ENCODE measurements at places on chromosomes 16 and 17. TPM values are rescaled to one million over a fixed set of nuclear protein-coding genes. Genes with fewer than 3 reads are reported as not detected.

The TMEM88 gene
- total RNA-seq: 0.96 TPM

The PRSS33 gene
- not detected for total RNA-seq

The CES5A gene
- not detected for total RNA-seq

The UNC13D gene
- total RNA-seq: 4.3 TPM

The GAS7 gene
- total RNA-seq: 0.49 TPM

The PRSS21 gene
- 0.39 TPM for total RNA-seq

The PRDM7 gene
- 0.03 TPM for total RNA-seq

The CSH1 gene
- not detected for total RNA-seq

The ZFP3 gene
- total RNA-seq: 0.89 TPM

The ENGASE gene
- 23.9 TPM for total RNA-seq

The OR3A2 gene
- total RNA-seq: not detected

The ACSM2A gene
- not detected for total RNA-seq

The C17orf50 gene
- total RNA-seq: 0.24 TPM

The WFIKKN1 gene
- total RNA-seq: 0.23 TPM

The CCDC200 gene
- not detected for total RNA-seq

The SULT1A1 gene
- 5.3 TPM for total RNA-seq

The HBA1 gene
- total RNA-seq: 1.1 TPM

The NQO1 gene
- total RNA-seq: 2,714 TPM

The CRHR1 gene
- total RNA-seq: 0.25 TPM

The SLC52A1 gene
- total RNA-seq: 1.2 TPM

The CLEC18A gene
- 0.10 TPM for total RNA-seq

The HP gene
- not detected for total RNA-seq

The SEBOX gene
- not detected for total RNA-seq

The KRT36 gene
- not detected for total RNA-seq

The TBC1D3C gene
- 0.06 TPM for total RNA-seq

The TBC1D3 gene
- not detected for total RNA-seq

The GAST gene
- total RNA-seq: not detected

The BAHCC1 gene
- 15.9 TPM for total RNA-seq

The CD300LF gene
- not detected for total RNA-seq

The NTN3 gene
- not detected for total RNA-seq

The TAC4 gene
- total RNA-seq: not detected

The EFNB3 gene
- 1.6 TPM for total RNA-seq

The KRT20 gene
- total RNA-seq: 0.47 TPM

The RFFL gene
- total RNA-seq: 58.3 TPM

The CTRB1 gene
- not detected for total RNA-seq

The GOSR1 gene
- total RNA-seq: 38.2 TPM

The HCRT gene
- not detected for total RNA-seq

The MAPT gene
- total RNA-seq: 1.7 TPM
